Amniotic stem cell (primary cell): ENCODE measurements at places on chromosomes 3 and 15.

DNA sequence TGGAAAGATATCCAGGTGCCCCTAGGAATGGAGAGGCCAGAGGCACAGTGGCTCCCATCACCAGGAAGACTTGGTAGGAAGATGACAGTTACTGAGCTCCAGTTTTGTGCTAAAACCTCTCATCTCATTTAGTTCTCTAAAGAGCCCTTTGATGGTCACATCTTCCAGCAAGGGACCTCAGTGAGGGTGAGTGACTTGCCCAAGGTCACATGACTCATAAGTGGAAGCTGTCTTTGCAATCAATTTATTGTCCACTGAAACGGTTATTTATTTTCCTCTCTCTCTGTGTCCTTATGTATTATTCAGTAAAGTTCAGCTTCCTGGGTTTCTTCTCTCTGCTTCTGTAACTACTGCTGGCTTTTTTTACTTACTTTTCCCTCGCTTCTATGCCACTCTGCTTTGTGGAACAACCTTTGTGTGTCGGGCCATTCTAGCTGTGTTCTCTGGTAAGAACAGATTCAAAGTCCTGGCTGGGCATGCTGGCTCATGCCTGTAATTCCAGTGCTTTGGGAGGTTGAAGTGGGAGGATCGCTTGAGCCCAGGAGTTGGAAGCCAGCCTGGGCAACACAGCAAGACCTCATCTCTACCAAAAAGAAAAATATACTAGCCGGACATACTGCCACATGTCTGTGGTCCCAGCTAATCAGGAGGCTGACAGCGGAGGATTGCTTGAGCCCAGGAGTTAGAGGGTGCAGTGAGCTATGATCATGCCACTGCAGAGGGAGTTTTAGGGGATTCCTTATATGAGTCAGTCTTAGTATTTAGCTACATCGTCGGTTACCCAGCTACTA, 55.9 kb downstream of the PDIA5 start:
- no peak for DNase-seq

- DNase-seq = no peak
These were observed 57.6 kb upstream of the LIPC start for GRCh38 chr15:58374147-58374546.

- peak; percentile 30 for DNase-seq
These were observed at the start of gene SLC30A4 for GRCh38 chr15:45522328-45523165. Gene SLC30A4, minus strand, starts transcription at chr15:45522755. Its CDS starts 401 bp downstream, at chr15:45522354.

GRCh38 chr15:83107841-83108181, 366 bp downstream of the TM6SF1 start:
- no peak for DNase-seq

- no peak for DNase-seq
These were observed 54.3 kb downstream of the OXNAD1 start for GRCh38 chr3:16319307-16319706.

- no peak for DNase-seq
These were observed 78.5 kb upstream of the CHD2 start for GRCh38 chr15:92821491-92822116.

- DNase-seq = no peak
These were observed 22.7 kb upstream of the LCTL start for GRCh38 chr15:66588537-66588936.

GRCh38 chr3:139302084-139302800, 41.6 kb upstream of the MRPS22 start:
- DNase-seq = peak; percentile 96

GRCh38 chr3:141938011-141938500, 61.6 kb downstream of the ATP1B3 start:
- no peak for DNase-seq

DNA sequence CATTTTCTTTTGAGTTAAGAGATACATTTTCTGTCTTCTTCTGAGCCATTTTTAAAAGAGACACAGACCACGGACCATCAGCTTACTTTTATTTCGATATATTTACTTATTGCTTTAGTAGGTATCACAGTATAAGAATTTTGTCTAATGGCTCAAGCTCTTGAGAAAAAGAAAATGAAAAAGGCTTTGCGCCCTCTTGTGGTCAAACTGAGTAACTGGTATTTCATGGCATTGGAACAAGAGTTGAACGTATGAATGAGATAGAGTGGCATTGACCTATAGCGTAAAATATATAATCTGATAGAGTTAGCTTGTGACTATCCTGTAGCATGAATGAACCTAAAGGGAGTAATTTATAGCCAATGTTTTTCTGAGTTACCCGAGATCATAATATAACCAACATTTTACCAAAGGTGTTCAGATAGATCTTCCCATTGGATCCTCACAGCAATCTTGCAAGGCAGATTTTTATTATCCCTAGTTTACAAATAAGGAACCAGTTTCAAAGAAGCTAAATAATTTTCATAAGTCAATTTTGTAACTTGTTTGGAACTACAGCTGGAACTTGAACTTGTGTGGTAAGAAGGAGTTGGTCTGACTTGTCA, 154.6 kb downstream of the POLR2M start:
- DNase-seq = peak; percentile 12
